Left kidney (tissue), 8 donors: ENCODE measurements at places on chromosomes 6 and 20. TPM values are rescaled to one million over a fixed set of nuclear protein-coding genes. Genes with fewer than 3 reads are reported as not detected.

- no peak for DNase-seq
Observed at GRCh38 chr6:1065986-1066385, 245.9 kb upstream of the FOXQ1 start.

DNA sequence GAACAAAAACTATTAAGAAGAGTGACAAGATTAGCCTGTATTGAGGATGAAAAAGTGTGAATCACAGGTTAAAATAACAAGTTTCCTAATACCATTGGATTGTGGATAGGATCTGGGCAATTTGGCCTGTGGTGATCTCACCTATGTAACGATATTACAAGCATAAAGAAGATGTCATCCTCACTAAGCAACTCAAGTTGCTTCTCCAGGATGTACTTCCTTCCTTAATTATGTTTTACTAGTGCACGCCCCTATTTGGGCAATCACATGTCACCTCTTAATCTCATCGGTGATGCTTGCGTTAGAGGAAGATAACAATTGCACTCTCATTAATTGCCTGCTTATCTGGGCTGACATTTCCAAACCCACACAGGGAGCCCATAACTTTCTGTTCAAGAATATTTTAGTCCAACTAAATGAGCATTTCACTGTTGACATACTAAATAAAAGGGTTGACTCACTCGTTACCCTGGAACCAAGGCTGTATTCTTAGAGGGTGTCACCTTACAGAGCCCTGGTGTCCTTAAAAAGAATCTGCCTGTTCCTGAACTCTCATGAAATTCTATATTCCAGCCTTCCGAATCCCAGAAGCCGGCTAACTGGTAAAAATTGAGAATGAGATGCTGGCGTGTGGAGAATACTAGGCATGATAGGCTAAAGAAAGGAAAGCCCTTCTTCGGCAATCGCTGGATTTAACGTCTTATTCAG is 88.2 kb upstream of the ATXN1 start:
- DNase-seq: peak; percentile 33

DNA sequence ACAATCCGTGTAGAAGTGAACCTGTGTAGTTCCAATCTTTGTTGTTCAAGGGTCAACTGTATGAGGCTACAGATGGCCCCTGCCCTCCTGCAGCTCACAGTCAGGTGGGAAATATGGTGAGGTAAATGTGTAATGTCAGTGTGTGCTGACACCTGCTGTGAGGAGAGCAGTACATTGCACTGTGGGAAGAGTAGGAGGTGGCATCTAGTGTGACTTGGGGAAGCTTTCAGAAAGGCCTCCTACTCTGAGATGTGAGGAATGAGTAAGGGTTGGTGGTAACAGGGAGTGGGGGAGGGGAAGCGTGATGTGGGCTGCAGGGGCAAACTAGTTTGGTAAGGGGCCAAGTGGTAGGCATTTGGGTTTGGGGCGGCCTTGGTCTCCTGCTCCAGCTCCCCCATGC is 188.8 kb downstream of the FARS2 start:
- no peak for DNase-seq

DNA sequence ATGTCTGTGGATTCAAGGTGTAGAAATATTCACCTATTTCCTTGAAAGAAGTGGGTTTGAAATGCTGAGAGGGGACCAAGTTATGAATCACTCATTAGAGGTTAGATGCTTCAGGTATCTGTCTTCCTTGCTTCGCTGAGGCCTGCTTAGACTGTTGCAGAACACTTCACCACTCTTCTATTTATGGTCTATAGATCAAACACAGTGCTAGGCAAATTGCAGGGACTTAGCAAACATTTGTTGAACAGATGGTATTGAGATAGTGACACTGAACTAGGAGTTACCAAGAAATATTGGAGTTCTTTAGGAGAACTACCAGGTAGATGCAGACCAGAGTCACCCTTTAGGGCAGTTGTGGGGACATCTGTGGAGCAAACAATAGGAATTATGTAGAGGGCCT is 123.8 kb downstream of the RFPL4B start:
- no peak for DNase-seq

ID4 gene
- 136 TPM for polyA plus RNA-seq

DNA sequence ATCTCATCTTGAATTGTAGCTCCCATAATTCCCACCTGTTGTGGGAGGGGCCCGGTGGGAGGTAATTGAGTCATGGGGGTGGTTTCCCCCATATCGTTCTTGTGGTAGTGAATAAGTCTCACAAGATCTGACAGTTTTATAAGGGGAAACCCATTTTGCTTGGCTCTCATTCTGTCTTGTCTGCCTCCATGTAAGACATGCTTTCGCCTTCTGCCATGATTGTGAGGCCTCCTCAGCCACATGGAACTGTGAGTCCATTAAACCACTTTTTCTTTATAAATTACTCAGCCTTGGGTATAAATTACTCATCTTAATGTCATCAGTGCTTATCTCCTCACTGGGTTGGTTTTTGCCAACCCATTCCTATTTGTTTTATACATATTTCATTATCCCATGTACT is 142.0 kb upstream of the GMDS start:
- DNase-seq: no peak

PSORS1C1 gene
- polyA plus RNA-seq: 0.10 TPM

DNA sequence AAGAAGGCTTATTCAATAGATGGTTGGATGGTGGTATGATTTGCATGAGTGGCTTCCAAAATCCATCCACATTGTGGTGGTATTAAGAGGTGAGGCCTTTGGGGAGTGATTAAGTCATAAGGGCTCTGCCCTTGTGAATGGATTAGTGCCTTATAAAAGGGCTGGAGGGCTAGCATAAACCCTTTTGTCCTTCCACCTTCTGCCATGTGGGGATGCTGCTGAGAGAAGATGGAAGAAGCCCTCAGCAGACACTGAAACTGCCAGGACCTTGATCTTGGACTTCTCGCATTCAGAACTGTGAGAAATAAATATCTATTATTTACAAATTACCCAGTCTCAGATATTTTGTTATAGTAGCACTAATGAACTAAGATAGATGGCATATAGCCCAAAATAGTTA is 27.8 kb upstream of the SRPK1 start:
- no peak for DNase-seq

DNA sequence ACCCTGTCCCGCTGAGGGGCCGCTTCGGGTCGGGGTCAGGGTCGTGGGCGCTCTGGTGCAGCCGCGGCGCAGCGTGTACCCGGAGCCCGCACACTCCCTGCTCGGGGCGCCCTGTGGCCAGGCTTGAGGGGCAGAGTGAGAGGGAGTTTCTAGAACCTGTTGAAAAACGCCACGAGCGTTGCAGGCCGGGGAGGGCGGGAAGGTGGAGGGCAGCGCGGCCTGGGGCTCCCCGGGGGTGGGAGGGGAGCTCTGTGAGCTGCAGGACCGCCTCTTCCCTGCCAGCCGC is 539 bp upstream of the BHLHE23 start:
- DNase-seq: no peak

DNA sequence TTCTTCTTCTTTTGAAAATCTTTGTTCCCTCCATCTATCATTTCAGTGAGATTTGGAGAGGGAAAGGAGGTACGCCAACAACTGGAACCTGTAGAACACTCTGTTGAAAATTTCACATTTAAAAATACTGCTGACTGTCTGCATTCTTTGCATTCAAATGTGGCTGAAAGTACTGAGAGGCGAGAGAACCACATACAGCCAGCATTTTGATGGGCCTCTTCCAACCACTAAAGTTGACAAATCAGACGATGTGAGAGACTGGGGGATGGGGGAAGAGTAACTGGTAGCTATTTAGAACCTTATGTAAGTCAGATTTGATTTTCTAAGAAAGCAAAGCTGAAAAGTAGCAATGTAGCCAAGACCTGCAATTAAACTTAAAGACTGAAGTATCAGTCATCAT is 77.5 kb downstream of the FKBP5 start:
- no peak for DNase-seq

DNA sequence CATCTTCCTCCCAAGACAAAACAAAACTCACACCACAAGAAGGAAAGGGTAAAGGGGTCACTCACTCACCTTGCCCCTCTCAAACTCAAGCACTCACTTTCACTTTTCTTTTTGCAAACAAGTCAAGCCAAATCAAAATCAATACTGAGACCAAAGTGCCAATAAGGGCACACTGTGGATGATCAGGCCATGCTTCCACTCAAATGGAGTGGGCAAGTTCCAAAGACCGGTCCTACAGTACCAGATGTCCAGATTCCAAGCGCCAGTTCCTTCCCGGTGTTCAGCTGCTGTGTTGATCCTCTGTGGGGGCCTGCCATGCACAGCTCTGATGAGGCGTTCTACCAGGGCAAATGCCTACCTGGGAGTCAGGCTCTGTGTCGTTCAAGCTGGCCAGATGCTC is 162.6 kb upstream of the GRIK2 start:
- no peak for DNase-seq

DNA sequence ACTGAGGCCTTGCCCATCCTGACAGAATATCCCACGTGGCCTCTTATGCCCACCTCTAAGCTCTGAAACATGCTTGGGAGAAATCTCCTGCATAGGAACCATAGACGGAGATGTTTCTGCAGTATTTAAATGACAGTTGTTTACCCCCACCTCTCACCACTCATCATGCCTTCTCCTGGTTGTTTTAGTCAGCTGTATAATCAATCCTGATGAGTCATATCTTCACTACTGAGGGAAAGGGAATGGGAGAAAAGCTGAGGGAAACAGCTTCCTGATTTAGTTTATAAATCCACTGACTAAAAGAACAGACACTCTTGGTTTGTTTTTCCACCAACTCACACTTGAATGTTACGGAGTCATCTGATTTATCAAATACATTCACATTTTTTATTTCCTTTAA is 113.2 kb upstream of the TENT5A start:
- no peak for DNase-seq

DNA sequence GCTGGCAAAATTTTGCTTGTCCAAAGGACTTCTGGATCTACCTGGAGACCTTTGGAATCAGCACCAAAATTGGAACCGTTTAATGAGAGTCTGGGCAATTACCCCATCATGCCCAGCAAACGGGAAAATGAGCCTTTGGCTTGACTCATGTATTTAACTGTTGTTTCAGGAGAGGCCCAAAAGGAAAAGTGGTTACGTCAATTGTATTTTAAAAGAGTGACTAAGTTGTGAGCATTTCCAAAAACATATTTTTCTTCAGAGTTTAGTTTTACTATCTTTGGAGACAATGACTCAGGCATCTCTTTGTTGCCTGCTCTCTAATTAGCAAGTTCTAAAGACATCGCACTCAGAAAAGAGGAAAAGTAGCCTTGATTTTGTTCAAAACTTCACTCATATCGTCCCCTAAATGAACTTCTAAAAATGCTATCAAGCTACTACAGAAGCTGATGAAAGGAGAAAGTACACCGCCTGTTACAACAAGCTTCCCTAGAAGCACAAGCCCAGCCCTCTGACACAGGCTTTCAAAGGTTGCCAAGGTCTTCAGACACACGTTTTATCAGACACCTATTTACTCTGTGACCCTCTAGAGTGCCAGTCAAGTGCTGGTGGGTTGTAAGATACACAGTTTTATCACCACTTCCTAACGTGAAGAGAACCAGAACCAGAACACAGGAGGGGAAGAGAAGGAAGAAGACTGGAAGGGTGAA is 146.2 kb downstream of the TBX18 start:
- DNase-seq: no peak

DNA sequence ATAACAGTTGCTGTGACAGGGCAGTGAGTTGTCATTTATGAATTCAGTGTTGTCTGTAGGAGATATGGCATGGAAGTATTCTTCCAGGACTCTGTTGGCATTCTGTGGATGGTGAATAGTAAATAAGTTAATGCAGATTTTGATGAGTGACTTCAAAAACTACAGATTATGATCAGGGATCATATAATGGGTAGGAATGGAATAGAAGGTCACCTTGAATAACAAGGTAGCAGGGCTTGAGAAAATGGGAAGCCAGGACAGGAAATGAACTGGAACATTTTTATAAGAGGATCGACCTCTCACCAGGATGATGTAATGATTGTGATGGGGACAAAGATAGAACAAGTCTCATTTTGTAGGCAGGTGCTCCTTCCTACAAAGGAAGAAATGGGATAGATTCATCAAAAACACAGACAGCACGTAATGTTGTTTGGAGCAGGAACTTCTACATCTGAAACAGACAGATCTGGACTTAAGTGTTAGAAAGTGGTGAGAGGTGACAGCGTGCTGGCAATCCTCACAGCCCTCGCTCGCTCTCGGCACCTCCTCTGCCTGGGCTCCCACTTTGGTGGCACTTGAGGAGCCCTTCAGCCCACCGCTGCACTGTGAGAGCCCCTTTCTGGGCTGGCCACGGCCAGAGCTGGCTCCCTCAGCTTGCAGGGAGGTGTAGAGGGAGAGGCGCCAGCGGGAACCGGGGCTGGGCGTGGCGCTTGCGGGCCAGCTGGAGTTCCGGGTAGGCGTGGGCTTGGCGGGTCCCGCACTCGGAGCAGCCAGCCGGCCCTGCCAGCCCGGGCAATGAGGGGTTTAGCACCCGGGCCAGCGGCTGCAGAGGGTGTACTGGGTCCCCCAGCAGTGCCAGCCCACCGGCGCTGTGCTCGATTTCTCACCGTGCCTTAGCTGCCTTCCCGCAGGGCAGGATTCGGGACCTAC is 30.8 kb upstream of the SSR1 start:
- no peak for DNase-seq

- no peak for DNase-seq
Observed at GRCh38 chr6:50939931-50940330, 121.3 kb downstream of the TFAP2B start.

DNA sequence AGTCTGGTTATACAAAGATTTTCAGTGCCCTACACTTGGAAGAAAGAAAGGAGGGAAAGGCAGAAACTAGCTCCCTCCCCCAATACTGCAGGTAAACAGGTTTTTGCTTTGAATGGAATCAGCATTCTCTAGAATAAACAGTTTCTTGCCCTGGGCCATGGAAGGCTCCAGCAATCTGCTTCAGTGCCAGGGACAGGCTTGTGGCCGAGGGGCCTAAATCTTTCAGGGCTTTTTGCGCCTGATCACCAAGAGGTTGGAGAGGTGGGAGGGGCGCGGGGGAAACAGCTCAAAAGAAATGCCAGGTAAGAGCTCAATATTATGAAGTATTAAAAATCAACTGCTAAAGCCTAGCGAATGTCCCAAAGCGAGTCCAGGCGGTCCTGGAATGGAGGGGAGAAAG is 23.8 kb downstream of the TFAP2B start:
- DNase-seq: no peak
